Activated T-cell treated with anti-CD3 and anti-CD28 coated beads, Interleukin-2, amount 50 U/mL, for 24 hours (primary cell): ENCODE measurements at places on chromosomes 6 and 20.

- DNase-seq: no peak
Measured at GRCh38 chr6:111662072-111662793, 56.6 kb upstream of the TRAF3IP2 start.

DNA sequence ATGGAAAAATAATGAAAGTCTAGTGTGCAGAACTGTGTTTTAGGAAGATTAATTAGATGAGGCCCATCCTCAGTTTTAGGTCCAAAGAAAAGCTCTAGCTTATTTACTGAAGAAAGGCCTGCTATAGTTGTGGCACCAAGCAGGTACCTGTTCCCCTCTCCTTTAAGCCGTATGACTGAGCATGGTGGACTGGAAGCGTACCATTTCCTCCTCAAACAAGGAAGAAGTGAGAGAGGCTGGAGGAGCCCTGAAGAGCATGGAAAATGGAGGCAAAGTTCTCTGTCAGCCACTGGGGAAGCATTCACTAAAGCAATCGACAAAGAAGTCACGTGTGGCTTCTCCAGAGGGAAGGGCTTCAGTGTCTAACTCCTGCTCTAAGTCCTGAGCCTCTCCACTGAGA is 100.2 kb downstream of the MAN1A1 start:
- no peak for DNase-seq

DNA sequence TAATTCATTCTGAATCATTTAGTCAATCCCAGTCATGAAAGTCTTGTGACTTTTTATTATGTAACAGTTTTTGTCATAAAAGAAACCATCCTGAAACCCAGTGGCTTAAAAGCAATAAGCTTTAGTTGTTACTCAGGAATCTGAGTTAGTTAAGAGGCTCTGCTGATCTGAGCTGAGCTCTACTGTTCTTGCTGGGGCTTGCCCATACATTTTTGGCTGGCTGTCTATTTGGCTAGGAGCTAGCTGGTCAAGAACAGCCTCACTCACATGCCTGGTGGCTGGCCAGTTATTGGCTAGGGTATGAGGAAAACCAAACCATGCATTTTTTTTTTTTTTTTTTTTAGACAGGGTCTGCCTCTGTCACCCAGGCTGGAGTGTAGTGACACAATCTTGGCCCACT is 10.6 kb downstream of the TCF21 start:
- DNase-seq: no peak

DNA sequence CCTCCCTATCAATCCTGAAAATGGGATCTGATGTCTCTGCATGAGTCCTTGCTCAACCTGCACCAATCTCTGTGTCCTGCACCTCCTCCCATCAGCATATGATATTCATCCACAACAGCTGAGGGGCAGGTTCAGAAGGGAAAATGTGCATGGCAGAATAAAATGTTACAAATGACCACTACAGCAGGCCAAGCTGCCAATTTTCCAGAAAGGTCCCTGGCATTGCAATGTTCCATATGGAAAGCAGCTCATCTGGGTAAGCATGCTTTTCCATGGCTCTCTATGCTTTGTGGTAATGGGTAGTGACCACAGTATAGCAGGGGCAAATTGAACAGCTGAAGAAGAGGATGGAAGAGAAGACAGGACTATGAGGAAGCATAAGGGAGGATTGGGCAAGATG is 841.2 kb upstream of the FLRT3 start:
- DNase-seq: no peak

GRCh38 chr6:12170351-12171092 is 119.6 kb upstream of the EDN1 start:
- DNase-seq: no peak

- DNase-seq: no peak
Measured at GRCh38 chr6:69293471-69293870, 503.3 kb downstream of the LMBRD1 start.

GRCh38 chr20:31522731-31523130 is 8.5 kb downstream of the HM13 start:
- DNase-seq: no peak

DNA sequence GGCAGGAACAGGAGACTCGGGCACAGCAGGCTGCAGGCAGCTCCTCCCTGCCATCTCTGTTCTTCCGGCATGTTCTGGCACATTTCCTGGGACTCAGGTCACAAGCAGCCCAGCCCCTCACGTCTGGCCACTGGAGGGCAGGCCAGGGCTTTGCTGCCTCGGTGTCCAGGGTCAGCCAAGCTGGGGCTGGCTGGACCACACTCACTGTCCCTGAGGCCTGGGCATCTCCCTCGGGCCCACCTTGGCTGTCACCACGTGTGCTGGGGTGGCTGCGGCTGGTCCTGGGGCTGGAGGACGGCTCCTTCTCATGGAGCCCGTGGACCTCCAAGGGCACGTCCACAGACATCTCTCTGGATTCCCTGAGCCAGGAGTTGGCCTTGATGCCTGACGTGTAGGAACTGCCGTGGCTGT is 18.5 kb downstream of the FRMD1 start:
- DNase-seq: no peak

GRCh38 chr6:40540790-40541189 is 46.4 kb downstream of the LRFN2 start:
- no peak for DNase-seq

- no peak for DNase-seq
Measured at GRCh38 chr6:34705241-34705640, 8.7 kb upstream of the ILRUN start.

- DNase-seq: no peak
Measured at GRCh38 chr20:24753130-24753529, 195.9 kb upstream of the CST7 start.

DNA sequence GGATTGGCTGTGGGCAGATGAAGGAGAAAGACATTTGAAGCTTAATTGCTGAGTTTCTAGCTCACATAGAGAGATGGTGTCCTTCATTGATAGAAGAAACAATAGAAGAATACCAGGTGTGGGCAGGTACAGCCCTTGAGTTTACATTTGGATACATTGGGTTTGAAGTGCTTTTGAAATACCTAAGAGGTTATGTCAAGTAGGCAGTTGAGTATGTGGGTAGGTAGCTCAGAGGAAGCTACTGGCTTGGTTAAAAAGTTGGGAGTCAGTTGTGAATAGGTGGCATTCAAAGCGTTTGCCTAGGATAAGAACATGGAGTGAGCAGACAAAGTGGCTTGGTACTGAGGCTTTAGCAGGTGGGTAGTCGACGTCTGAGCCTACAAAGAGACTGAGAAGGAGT is 25.0 kb downstream of the NDUFAF5 start:
- no peak for DNase-seq

DNA sequence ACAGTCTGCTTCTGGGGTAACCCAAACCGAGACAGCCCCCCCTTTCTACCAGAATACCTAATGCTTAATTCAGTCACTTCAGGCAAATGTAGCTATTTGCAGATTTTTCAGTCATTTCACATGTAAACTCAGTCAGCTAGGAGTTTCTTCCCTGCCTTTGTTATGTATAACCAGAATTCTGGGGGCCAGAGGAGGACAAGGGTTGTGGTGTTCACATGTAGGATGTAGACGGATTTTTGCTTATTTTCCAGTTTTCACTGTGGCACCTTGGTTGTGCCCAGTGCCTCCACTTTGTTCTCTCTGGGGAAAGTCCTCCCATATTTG is 51.1 kb downstream of the PROKR2 start:
- no peak for DNase-seq

DNA sequence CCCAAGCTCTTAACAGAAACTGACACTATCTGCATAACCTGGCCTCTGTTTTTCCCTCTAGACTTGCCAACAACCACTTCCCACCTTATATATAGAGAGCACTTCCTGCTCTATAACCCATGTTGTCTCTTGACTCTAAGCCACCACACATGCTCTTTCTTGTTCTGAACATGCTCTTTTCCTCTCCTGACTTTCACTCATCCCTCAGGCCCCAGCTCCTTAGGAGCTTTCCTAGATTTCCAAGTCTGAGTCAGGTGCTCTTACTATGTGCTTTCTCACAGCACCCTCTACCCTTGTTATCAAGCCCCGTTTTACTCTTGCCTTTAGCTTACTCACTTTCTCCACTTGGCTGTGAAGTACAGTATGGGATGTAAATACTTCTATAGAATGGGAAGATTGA is 143.9 kb upstream of the EYA4 start:
- DNase-seq: no peak

GRCh38 chr6:13012296-13012695 is 295.7 kb downstream of the PHACTR1 start:
- DNase-seq: no peak

GRCh38 chr6:40642837-40643236 is 55.7 kb upstream of the LRFN2 start:
- DNase-seq: no peak

DNA sequence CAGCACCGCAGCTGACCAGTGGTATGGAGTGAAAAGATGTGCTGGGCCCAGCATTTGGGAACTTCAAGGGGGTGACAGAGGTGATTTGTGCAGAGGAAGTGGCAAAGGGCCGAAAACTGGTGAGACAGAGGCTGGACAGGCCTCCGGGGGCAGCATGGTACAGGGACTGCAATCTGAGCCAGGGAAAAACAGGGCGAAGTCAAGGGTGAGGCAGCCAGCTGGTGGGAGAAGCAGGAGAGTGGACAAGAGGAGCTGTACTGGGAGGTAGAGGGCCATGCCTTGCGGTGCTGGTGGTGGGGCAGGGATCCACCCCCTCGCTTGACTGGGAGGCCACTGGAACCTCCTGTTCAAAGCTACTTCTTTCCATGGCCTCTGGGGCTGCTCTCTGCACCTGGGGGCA is 7.3 kb upstream of the GFRA4 start:
- DNase-seq: no peak

- DNase-seq: no peak
Measured at GRCh38 chr6:46440141-46440540, 51.1 kb downstream of the RCAN2 start.

DNA sequence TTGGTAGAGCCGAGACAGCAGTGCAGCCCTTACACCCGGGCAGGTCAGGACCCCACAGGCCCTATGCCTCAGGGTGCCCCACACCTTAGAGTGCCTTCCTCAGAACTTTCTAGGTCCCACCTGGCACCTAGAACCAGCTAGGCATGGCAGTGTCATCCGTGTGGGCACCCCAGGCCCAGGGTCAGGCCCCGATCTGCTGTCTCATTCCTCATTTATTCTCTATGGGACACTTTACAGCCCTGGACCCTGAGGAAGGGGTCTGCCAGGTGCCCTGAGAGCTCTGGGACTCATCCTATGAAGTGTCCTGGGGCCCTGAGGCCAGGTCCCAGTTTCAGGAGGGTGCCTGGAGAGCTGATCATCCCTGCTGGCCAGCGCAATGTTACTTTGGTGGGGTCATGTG is 8.1 kb upstream of the BPI start:
- no peak for DNase-seq

DNA sequence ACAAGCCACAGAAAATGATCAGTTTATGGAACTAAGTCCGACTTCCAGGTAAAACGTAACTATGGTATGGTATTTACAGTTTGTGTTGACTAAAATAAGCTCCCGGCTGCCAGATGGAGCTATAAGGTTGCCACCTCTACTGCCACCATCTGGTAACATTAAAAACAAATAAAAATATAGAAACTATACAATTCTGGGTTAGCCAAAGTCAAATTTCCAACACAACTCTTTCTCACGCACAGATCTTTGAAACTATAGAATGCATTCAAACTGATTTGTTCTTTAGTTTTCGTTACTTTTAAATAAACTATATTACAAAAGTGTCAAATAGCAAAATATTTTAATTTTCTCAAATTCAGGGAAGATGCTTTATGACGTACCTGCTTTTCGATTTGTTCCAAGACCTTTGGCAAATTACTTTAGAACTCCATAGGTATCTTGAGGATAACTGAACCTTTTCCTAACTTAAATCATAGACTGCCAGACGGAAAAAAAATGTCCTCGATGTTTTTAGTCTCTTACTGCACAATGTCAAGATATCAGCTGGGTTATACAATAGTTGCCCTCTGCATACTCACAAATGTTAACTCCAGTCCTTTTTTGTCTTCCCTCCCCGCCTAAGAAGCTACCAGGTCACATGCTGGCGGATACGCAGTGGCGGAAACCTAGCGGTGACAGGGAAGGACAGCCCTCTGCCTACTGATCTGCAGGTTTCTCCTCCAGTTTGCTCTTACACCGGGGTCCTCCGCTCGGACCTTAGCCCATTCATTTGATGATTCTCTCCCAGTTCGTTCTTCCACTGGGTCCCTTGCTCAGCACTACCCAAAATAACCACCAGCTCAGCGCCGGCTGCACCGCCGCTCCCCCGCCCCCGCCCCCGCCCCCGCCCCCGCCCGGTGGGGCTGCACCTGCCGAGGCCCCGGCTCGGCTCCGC is 888 bp downstream of the SLC17A5 start:
- DNase-seq: peak; percentile 73

GRCh38 chr6:77011929-77012545 is 451.3 kb downstream of the HTR1B start:
- DNase-seq: no peak

DNA sequence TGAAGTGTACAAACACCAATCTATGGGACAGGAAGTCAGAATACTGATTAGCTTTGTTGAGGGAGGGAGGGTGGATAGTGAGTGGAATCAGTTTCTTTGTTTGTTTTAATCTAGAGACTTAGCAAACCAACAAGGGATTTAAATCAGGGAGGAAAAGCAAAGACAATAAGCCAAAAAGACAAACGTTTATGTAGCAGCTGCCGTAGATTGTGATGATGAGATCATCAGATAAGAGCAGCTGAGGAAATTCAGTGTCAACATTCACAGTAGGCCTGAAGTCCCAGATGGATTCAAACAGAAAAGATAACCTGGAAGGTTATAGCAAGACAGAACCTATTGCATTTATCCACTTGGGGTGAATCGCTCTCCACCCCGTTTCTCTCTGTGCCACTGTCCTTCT is 104.9 kb upstream of the SYNDIG1 start:
- DNase-seq: no peak

- no peak for DNase-seq
Measured at GRCh38 chr6:11188161-11188915, 44.1 kb downstream of the NEDD9 start.

DNA sequence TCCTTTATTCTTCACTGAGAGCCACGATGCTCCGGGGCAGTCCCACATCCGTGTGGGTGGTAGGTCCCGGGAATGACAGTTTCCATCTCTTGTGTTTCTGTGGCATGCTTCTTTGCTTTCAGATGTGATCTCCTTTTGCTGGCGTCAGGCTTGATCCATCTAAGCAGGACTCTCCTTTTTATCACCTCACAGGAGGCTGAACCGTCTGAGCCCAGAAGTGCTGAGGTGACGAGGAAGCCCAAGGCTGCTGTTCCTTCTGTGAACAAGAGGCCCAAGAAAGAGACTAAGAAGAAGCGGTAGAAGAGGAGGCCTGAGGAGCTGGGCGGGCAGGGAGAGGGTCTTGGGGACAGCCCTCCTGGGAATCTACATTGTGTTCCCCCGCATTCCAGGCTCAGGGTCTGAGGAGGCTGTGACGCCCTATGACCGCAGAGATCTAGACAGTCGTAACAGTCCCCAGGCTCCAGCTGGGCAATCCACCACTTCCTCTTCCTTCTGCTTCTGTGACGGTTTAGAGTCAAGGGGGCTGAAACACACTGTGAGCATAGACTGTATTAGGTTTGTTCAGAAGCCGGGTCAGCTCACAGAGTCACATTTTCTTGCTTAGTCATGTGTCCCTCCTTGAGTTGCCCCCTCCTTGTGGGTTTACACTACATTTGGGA is 26.8 kb downstream of the MANBAL start:
- DNase-seq: no peak

- no peak for DNase-seq
Measured at GRCh38 chr20:50911030-50911429, 20.2 kb downstream of the ADNP start.
